ENCODE measurements at places on chromosomes 2 and 18. TPM values are rescaled to one million over a fixed set of nuclear protein-coding genes. Genes with fewer than 3 reads are reported as not detected.

The ANKMY1 gene
- total RNA-seq: 12.6 TPM

The CTAGE1 gene
- not detected for total RNA-seq

The POTEI gene
- total RNA-seq: not detected

The VIL1 gene
- 0.02 TPM for total RNA-seq

The CCNYL1 gene
- total RNA-seq: 16.8 TPM

The ANKAR gene
- total RNA-seq: 15.0 TPM
